ENCODE measurements at places on chromosomes 5 and 9.

GRCh38 chr9:128043467-128043868 lies 23.7 kb downstream of the NAIF1 start:
- no peak for DNase-seq

DNA sequence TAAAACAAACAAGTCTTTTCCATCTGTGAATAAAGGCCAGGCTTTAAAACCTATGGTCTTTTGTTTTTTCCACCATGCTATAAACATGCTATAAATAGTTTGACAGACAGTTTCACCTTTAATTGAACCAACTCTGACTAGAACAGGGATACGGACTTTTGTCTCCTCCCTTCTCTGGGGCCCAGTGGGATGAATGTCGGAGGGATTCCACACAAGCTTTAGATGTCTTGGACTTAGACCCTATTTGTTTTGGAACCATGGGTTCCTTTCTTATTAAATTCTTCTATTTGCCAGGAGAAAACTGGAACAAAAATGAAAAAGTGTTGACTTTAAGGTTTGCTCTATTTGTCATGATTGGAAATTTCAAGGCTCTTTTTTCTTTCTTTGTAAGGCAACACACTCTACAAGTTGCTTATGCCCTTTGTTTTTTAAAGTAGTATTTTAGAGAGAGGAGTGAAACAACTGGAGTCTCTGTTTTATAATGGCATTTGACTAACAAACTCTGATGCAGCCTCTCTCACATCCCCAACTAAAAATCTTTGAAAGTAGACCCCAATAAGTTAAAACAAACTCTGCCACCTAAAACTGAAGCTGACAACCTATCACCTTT lies 145.3 kb downstream of the MLLT3 start:
- DNase-seq: no peak

DNA sequence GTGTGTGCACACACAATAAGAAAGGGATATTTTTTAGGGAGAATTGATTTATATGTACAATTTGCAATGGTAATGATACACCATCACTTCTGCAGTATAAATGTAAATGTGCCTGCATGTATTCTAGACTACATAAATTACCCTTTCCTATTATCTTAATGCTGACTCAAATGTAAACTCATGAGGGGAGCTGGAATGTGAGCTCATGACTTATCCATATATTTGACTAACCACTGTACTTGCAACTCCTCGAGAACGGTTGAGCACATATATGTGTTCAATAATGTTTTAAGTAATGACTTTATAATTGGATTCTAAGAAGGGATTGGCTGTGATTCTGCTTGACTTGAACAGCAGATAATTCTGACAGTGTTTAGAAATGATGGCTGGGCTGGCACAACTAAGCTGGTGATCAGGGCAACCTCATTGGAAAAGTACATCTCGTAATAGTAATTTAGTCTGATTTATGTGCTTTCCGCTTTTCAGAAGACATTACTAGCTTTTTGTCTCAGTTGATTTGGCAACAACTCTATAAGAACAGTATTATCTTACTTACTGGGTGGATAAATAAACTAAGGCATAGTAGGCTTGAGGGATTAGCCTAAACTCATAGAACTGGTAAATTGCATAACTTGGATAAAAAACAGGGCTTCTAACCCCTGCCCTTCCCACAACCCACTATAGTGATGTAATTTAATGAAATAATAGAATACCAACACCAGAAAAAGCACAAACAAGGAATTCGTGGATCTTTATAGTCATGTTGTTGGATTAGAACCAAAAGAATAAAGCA lies 130.2 kb upstream of the SPEF2 start:
- DNase-seq: no peak

DNA sequence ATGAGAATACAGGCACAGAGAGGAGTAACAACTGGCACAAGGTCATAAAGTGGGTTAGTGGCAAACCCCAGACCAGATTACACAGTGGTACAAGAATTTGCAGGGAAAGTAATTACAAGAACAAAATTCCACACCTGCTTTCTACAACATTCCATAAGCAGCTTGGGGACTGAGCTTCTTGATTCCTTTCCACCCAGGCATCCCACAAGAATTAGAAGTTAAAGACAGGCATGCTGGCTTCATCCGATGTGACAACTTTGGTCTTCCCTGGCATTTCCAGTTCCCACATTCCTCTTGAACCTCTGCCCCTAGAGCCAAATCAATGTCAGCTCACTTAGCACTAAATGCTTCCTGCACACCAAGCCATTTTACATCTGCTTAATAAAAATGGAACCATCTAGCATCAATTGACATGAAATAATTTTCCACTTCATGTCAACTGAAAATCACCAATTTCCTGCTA lies 435.8 kb upstream of the PAPPA start:
- no peak for DNase-seq

- DNase-seq: no peak
Measured at GRCh38 chr5:171534043-171534895, 114.8 kb downstream of the FGF18 start.

- no peak for DNase-seq
Measured at GRCh38 chr5:151721812-151722391, 35.2 kb upstream of the SPARC start.

GRCh38 chr5:159657771-159658170 lies 258.5 kb upstream of the ADRA1B start:
- DNase-seq: no peak

DNA sequence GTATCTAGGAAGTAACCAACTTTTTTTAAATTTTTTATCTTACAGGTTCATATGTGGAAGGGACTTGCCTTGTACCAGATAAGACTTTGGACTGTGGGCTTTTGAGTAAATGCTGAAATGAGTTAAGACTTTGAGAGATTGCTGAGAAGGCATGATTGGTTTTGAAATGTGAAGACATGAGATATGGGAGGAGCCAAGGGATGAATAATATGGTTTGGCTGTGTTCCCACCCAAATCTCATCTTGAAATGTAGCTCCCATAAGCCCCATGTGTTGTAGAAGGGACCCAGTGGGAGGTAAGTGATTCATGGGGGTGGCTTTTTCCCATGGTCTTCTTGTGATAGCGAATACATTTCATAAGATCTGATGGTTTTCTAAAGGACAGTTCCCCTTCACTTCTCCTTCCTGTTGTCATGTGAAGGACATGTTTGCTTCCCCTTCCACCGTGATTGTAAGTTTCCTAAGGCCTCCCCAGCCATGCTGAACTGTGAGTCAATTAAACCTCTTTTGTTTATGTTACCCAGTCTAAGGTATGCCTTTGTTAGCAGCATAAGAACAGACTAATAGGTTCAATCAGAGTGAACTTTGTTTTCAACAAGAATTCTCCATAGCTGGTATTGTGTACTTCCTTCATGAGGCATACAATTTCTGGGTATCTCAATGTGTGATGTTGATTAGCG lies 535.6 kb upstream of the MEF2C start:
- no peak for DNase-seq

DNA sequence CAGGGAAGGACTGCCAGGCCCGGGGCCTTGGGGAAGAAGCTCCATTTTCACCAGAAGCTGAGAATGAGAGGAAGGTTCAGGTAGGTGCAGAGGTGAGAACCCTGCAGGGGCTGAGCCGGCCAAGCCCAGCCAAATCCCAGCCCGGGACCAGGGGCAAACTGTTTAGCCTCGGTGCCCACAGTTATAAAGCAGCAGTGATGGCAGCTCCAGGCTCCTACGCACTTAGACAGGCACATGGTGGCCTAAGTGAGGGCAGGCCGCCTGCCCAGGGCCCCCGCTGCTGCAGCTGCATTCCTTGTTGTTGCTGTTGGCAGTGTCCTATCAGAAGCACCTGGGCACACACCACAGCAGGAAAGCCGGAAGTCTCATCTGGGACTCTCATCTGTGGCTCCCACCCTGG lies 159.9 kb upstream of the FOXD4L5 start:
- DNase-seq: no peak

All from HFF-Myc (cell line).